ENCODE measurements at places on chromosomes 16 and 17. TPM values are rescaled to one million over a fixed set of nuclear protein-coding genes. Genes with fewer than 3 reads are reported as not detected.

Gene NEUROD2
- not detected for total RNA-seq

Gene ACSM2A
- total RNA-seq: not detected

Gene TNFSF12
- total RNA-seq: 13.3 TPM

Gene SMIM5
- not detected for total RNA-seq

Gene SLFN11
- 82.0 TPM for total RNA-seq

Gene ZCCHC14
- total RNA-seq: 7.8 TPM

Gene TSNAXIP1
- total RNA-seq: 0.39 TPM

Gene SCIMP
- total RNA-seq: not detected

Gene P2RX1
- total RNA-seq: not detected

Gene MMD
- 35.2 TPM for total RNA-seq

Gene PDE6G
- total RNA-seq: not detected

Gene RNF227
- 7.8 TPM for total RNA-seq
